ENCODE measurements at places on chromosomes 1 and 21.

DNA sequence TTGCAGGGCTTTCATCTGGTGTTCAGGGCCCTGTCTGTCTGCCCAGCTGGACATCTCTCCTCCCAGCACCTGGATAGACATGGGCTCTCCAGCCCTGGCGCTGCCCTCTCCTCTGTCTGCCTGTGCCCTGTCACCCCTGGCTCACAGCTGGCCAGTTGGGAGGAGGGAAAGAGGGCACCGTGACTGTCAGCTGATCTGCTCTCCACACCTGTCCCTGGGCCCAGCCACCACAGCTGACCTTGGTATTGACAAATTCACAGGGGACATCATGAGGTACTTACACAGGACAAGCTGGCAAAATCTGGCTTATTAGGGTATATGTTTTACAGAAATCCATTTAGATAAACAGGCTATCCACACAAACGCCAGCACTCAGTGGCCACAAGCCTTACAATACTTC, 8.3 kb downstream of the TNR start:
- DNase-seq: no peak

GRCh38 chr1:17908945-17909344, 153.8 kb downstream of the ACTL8 start:
- DNase-seq: no peak

DNA sequence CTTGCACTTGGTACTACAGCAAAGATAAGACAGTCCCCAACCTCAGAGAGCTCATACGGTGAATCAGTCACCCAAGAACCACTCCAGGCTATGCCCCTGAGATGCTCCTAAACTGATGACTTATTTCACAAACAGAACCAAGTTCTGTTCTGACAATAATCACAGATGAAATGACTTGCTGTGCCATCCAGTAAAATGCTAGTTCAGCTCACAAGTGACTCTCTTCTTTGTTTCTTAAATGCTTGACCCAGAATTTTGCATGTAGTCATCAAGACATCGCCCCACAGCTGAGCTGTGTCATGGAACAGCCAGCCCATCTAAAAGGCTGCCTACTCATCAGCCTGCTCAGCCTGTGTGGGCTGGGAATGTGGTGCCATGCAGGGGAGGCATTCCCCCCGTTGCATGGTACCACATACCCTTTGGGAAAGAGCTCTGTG, 6.1 kb upstream of the SLC19A2 start:
- peak; percentile 82 for DNase-seq

- no peak for DNase-seq
Measured at GRCh38 chr1:47853852-47854251, 143.3 kb downstream of the TRABD2B start.

- DNase-seq: peak; percentile 37
Measured at GRCh38 chr1:94481473-94481933, 60.1 kb downstream of the F3 start.

GRCh38 chr21:29601047-29601446, 302.3 kb downstream of the BACH1 start:
- DNase-seq: no peak

DNA sequence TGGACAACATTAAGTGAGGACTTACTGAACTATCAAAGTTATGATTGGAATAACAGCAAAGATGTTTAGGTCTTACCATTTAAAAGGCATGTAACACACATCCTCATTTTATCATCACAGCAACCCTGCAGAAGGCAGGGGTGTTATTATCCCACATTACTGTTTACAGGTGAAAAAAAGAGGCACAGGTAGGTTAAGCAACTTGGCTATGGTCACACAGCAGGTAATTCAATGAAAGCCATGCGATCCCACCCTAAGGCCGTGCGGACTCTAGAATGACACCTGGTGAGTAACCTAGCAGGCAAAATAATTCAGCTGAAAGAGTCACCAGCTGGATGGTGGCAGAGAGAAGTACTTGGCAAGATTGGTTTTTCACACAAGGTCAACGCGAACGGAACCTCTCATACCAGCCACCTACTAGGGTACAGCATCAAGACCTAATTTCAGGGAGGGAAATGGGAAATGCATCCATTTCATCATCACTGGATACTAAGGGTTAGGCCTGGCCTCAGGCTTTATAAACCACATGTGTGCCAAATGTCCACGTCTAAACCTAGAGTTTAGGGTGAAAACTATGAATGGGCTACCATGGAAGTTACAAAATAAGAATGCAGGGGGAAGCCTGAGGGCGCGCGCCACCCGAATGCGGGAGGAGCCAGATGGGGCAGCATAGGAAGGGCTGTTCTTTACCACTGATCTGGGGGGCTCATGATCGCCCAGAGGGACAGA, 85.3 kb downstream of the SLC66A1 start:
- DNase-seq: no peak

- DNase-seq: no peak
Measured at GRCh38 chr1:115365738-115366137, 27.7 kb upstream of the NGF start.

DNA sequence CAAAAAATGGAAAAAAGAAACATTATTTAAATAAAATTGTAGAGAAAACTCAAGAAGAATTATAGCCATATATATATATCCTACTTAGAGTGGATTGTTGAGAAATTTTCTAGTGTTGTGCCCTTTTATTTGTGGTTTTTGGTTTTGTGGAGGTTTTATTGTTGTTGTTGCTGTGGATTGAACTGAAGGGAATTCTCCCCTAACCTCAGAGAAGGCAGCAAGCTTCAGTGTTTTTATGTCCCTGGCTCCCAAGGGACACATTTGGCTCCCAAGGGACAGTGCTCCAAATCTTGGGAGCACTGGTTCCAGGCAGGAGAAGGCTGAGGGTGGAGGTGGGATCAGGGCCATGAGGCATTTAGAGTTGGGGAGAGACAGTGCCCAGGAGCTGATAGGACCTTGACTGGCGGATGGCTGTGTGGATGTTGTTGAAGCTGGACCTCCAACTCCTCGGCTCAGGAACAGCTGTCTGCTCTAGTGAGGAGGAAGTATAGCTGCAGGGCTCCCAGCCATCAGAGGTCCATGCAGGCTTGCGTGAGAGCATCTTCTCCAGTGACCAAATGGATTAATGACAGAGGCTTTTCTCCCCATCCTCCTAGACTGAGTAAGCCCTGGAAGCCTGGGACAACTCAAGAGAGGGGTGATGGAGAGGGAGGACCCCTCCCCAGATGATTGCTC, 100.5 kb downstream of the TEX35 start:
- no peak for DNase-seq

- DNase-seq: no peak
Measured at GRCh38 chr1:52725903-52726264, 369 bp upstream of the ZYG11B start.

- DNase-seq: no peak
Measured at GRCh38 chr1:226625832-226626576, 77.4 kb downstream of the STUM start.

DNA sequence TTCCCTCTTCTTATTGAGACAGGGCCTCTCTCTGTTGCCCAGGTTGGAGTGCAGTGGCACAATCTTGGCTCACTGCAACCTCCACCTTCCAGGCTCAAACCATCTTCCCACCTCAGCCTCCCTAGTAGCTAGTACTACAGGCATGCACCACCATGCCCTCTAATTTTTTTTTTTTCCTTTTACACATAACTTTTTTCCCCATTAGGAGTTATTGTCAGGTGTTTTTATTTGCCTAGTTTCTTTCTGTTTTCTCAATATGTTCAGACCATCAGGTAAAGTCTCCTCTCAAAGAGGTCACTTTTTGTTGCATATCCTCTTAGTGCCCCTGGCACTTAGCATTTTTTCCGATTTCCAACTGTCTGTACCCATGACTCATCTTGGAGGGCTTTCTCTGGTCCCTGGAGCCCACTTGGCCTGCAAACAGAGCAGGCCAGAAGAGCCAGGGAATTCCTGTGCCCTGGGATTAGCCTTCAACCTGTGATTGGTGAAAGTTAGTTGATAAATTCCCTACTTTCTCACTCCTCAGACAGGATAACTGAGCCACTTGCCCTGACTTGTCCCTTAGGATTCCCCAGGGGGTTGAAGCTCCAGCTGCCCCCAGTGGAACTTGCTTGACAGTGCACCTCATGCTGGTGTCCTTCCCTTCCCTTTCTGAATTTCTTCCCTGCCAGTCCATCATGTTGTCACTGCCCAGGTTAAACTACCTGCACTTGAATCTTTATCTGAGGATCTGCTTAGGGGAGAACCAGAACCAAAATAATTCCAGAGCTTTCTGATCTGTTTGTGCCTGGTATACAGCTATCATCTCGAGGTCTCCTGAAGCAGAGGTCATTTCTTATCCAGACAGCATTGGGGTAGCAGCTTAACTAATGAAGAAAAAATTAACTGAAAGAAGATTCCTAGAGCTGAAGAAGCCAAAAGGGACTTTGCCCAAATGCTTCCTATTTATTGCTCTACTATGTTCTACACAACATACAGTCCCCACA, 2.4 kb downstream of the NTPCR start:
- peak; percentile 46 for DNase-seq

DNA sequence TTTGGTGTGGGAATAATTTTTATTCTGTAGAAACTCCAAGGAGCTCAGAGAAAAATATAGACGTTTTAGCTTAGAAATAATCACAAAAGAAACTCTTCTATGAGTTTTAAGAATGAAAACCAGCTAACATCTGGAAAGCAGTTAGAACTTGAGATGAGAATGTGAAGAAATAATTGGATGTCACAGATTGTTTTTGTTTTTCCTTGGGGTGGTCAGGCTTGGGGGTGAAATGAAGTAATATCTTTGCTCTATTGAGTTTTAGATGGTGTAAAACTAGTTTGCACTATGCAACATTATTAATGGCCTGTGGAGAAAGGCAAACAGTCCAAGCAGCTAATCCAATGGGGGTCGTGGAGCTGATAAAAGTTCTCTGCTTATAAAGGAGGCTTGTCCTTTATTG, 101.2 kb downstream of the FMN2 start:
- DNase-seq: no peak

DNA sequence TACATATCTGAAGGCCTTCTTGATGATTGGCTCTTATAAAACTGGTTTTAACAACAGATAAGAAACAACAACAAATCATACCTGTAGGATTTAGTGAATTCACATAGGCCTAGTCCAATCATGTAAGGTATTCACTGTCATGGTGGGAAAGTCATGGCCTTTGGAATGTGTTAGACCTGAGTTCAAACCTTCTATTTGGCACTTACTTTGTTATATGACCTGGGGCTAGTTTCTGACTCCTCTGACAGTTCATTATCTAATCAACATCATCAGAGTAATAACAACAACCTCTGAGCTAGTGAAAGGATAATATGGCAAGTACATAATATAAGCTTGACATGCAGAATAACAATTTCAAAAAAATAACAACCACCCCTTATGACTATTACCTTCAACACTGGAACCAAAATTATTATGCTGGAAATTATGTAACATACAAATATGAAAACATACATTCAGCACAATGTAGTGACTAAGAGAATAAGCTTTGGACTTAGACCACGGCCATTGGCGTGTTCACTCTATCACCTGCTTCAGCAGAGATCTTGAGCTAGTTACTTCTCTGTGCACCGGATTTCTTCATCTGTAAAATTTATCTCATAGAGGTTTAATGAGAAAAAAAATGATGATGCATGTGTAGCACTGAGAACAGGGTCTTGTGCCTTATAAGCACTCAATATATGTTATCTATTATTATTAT, 597.6 kb downstream of the LMO4 start:
- no peak for DNase-seq

All from activated CD4-positive, alpha-beta memory T cell treated with anti-CD3 and anti-CD28 coated beads for 36 hours (primary cell).